ENCODE measurements at places on chromosomes 5 and 9. TPM values are rescaled to one million over a fixed set of nuclear protein-coding genes. Genes with fewer than 3 reads are reported as not detected.

The HSDL2 gene
- 31.7 TPM for total RNA-seq

The DNAI1 gene
- total RNA-seq = not detected

The SLC25A2 gene
- 2.0 TPM for total RNA-seq

DNA sequence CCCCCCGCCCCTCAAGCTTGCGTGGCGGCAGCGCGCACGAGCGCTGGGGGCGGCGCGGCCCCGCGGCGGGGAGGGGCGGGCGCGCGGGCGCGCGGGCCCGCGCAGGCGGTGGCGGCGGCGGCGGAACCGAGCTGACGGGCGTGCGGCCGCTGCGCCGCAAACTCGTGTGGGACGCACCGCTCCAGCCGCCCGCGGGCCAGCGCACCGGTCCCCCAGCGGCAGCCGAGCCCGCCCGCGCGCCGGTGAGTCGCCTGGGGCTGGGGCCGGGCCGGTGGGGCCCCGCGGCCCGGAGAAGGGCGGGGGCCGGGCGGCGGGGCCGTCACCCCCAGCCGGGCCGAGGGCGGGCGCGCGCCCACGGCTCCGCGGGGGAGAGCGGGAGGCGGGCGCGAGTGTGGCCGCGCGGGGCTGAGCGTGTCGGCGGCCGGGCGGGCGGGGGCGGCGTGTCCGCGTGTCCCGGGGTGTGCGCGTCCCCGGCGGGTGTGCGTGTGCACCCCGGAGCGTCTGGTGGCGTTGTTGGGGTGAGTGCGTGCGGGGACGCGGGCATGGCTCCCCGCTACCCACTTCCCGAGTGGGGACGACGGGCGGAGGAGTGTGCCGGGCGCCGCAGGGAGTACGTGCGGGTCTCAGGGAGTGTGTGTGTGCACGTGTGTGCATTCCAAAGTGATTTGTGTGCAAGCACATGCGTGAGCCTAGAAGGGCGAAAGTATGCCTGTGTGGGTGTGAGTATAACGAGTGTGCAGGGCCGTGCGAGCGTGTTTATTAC is at the start of gene NEK6:
NEK6 (plus strand) TSS at position 106 of the 763 bp plus-strand sequence. CDS start 44,016 bp downstream, outside the sequence.
- DNase-seq = no peak

- DNase-seq = no peak
Observed at GRCh38 chr5:180128671-180129261, 57.2 kb upstream of the RNF130 start.

DNA sequence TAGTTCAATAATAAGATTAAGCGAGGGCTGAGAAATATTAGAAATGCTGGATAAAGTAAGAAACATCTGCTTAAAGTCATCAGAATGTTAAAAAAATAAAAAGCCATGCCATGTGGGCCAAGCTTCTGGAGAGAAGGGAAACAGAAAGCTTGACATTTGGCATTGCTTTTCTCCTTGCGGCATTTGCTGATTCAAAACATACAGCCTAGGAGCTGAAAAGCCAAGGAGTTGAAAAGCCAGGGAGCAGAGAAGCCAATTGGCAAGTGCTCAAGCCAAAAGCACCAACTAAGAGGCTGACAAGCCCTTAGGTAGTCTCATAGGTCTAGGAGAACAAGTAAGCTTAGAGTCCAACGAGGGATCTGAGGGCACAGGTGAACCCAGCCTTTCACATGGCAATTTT is 754.3 kb downstream of the TLE4 start:
- DNase-seq = no peak

DNA sequence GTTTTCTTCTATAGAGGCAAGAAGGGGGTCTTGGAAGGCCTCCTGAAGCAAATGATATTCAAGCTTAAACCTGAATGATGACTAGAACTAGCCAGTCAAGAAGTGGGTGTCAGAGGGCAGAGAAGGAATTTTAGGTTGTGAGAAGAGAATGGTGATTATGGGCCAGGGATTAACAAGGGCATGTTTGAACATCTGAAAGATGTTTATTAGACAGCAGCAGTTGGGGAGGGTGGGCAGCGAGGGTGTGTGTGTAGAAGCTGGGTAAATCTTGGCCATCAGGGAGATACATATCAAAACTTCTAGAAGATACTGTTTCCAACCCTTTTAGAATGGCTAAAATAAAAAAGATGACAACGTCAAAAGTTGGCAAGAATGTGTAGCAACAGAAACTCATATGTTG is 54.5 kb downstream of the MAN2A1 start:
- no peak for DNase-seq

DNA sequence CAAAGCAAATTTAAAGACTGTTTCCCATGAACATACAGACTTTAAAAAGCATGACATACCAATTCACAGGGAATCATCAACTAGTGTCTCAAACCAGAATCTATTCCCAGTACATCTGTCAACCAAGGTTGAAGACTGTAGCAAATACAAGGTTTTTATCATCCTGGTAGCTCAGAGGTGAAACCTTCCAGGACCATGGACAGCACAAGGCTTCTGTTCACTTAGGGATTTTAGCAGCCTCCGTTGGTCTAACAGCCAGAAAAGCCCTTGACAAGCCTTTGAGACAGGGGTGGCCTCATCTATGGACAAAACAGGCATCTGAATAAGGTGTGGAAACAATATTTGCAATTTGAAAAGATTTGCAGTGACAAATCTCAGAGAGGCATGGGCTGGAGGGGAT is 119.0 kb downstream of the TRIM32 start:
- DNase-seq = no peak

- no peak for DNase-seq
Observed at GRCh38 chr9:4706971-4707622, 27.7 kb downstream of the CDC37L1 start.

DNA sequence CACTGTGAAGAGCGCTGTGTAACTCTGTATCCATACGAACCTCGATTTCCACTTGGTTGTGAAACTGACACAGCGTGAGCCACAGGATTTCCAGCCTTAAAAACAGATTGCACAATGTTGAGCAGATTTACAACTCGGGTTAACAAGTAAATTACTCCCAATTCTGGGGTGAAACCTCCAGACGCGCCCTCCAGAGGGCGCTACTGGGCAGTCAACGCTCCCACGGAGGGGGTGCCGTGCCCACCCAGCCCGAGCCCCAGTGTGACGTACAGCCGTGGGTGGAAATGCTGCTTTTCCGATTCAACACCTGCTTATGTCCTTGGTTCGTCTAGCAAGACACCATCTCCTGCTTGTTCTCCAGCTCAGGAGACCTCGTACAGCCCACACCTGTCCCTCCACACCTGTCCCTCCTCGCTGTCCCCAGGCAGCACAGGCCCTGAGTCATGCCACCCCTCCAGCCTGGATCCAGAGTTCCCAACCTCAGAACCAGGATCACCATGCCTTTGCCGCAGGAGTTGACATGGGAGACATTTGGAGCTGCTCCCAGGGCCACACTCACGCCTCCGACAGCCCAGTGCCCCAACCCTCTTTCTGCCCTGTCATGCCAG is 34.4 kb upstream of the SLC6A3 start:
- DNase-seq = no peak

- no peak for DNase-seq
Observed at GRCh38 chr9:79151791-79152190, 420.0 kb upstream of the TLE4 start.

GRCh38 chr5:146339715-146340259 is 1.1 kb downstream of the POU4F3 start:
- DNase-seq = no peak

- no peak for DNase-seq
Observed at GRCh38 chr5:163303718-163304117, 133.7 kb upstream of the CCNG1 start.

GRCh38 chr9:134289241-134289875 is 36.9 kb upstream of the RXRA start:
- DNase-seq = no peak

DNA sequence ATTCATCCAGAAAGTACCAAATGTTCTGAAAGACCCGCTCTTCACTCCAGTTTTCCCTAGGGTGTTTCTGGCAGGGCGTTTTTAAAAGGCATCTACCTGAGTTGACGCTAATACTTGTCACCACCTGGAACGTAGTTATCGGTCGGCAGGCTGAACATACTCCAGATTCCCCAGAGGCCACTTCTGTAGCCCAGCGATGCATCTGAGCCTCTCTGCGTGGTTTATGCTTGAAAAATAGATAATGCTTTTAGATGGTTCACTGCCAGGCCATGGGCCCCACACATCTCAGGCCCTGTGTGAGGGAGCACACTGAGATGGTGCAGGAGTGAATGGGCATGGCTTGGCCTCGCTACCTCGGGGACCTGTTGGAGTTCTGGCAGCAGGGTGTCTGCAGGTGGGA is 33.0 kb upstream of the NCS1 start:
- DNase-seq = no peak

DNA sequence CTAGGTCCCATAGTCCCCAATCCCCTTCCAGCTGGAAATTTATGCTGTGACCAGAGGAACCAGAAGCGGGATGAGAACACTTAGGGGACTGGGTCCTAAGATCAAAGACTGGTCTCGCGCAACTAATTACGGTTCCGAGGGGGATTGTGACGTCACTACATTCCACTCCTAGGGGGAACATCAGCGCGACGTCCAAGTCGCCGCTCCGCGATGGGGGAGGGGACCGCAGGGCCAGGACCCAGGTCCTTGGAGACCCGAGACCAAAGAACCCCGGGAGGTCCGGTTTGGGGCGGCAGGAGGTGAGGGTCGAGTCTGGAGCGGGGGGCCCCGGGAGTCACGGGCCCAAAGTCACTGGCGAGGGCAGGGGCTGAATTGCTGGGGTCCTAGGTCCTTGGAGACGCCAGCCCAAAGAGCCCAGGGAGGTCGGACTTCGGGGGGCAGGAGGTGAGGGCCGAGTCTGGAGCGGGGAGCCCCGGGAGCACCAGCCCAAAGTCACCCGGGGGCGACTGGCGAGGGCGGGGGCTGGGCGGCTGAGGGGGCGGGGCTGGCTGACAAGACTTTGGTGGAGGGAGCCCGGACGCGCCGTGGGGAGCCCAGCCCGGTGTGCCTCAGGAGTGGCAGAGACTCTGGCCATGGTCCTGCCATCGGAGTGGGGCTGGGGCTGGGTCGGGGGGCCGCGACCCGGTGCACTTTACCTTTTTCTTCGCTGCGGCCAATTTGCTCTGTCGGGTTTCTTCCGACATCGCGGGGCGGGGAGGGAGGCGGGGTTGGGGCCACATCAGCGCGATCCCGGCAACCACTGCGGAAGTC is at the start of gene GOLGA2:
GOLGA2 (minus strand) TSS at position 810 of the 810 bp plus-strand sequence; CDS start at position 779, 31 bp downstream.
- no peak for DNase-seq

GRCh38 chr5:97010606-97011005 is 74.7 kb downstream of the LNPEP start:
- no peak for DNase-seq

GRCh38 chr5:141714542-141715310 is 32.7 kb upstream of the ARAP3 start:
- no peak for DNase-seq
